ENCODE measurements at places on chromosomes 2 and 18.

DNA sequence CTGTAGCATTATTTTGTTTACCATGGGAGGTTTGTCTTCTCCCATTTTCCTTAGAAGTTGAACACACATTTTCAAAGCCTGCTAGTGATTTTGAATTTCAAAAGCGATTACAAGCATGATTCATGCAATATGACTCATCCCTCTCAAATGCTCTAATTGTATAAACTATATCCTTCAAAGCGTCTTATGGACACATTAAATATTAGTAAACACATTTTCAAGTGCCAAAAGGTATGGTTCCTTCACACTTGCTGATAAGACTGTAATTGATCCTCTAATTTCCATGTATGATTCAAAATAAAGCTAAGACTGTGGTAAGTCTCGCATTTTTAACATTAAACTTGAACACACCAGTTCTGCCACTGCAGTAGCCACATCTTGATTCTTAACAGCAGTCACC lies 512.9 kb downstream of the LRRTM4 start:
- DNase-seq = no peak

GRCh38 chr2:52881606-52882005 lies 886.0 kb upstream of the CHAC2 start:
- DNase-seq = no peak

- no peak for DNase-seq
These were observed 28.3 kb upstream of the SLC40A1 start for GRCh38 chr2:189608795-189609422.

- DNase-seq = no peak
These were observed 2.4 kb downstream of the MTCL1 start for GRCh38 chr18:8707556-8708300.

Measured in lung (tissue), 17 donors.